ENCODE measurements at places on chromosomes 6 and 20.

GRCh38 chr20:11777387-11778205 is 140.1 kb upstream of the BTBD3 start:
- H3K27ac ChIP-seq, result no peak overlapping the region
- no peaks in the 10 kb centered on the region for H3K36me3 ChIP-seq
- peaks cover 2% of the 10 kb centered on the region for H3K27me3 ChIP-seq
- no peak for DNase-seq

DNA sequence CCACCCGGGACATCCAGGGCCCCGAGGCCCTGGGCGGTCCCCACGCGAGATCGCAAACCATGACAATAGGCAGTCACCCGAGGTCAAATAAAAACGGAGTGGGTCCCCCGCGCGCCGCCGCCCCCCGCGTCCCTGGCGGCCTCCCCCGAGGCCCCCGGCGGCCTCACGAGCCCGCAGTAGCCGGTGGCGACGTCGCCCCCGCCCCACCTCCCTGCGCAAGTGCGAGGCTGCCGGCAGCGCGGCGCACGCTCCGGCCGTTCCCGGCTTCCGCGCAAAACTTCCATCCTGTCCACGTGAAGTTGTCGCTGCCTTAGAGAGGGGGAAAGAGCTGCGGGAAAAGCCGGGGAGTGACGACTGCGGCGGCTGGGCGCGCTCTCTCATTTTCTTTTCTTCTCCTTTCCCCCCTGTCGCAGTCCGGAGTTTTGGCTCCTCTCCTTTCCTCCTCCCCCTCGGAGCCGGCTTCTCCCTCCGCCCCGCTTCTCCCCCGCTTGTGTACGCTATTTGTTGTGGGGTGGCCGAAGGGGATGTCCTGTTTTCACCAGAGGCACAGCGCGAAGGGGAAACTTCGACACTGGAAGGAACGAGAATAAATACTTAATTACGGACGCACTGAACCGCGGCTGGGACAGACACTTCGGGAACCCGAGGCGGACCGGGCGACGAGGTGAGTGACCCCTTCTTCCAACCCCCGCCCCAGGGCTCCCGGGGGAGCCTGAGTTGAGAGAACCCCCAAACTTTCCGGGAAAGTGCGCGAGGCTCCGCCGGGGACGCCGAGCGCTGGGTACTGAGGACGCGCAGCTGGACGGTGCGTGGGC is at the start of gene EYA4:
Gene EYA4 (plus strand): TSS at position 272 of the 815 bp plus-strand sequence. CDS start 33,424 bp downstream, outside the sequence.
- H3K27me3 ChIP-seq, result peaks cover 60% of the 10 kb centered on the region
- H3K36me3 ChIP-seq, result no peaks in the 10 kb centered on the region

- H3K27me3 ChIP-seq, result peaks cover 3% of the 10 kb centered on the region
- H3K36me3 ChIP-seq, result no peaks in the 10 kb centered on the region
- H3K4me1 ChIP-seq, result no peaks in the 10 kb centered on the region
These were observed 68.6 kb downstream of the ESR1 start for GRCh38 chr6:151876122-151876521.

DNA sequence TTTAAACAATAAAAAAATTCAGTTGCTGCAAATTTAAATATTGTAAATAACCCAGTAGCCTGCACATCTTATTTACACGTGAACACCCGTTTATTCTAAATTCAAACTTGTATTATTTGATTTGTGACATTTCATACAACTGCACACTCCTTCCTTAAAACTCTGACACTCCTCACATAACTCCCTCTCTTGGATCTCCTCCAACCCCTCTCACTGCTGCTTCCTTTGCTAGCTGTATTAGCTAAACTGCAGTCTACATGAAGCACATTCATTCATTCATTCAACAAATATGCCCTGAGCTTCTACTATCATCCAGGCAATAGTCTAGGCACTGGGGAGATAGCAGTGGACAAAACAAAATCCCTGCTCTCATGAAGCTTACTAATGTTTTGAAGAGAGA is 47.0 kb downstream of the FBXL4 start:
- no peak overlapping the region for H3K4me3 ChIP-seq
- no peak for DNase-seq
- H3K27ac ChIP-seq, result no peak overlapping the region
- H3K4me1 ChIP-seq, result peaks cover 6% of the 10 kb centered on the region
- H3K27me3 ChIP-seq, result no peaks in the 10 kb centered on the region

GRCh38 chr6:170445971-170446370 is 107.1 kb downstream of the PSMB1 start:
- no peak overlapping the region for H3K4me3 ChIP-seq
- H3K27me3 ChIP-seq, result peaks cover 6% of the 10 kb centered on the region
- no peak overlapping the region for H3K27ac ChIP-seq
- no peak for DNase-seq

DNA sequence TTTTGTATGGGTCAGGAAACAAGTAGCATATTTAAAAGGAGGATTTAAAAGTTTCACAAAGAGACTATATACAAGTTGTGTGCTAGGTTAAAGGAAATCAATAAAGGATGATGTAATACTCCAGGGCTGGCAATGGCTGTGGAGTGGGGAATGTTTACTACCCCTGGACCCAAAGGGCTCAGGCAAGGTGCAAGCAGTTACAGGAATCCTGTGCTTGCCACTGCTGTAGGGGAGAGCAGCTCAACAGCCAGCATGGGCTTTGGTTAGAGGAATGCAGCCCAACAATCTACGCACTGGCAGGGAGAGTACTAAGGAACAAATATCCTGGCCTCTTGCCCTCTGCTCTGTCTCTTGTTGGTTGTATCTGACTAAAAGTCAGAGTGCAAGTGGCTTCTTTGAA is 1642.2 kb downstream of the KHDRBS2 start:
- H3K36me3 ChIP-seq, result no peaks in the 10 kb centered on the region
- H3K4me1 ChIP-seq, result no peaks in the 10 kb centered on the region
- DNase-seq, result no peak
- H3K4me3 ChIP-seq, result no peak overlapping the region
- no peak overlapping the region for H3K27ac ChIP-seq

GRCh38 chr20:22866812-22867341 is 168.2 kb upstream of the SSTR4 start:
- no peaks in the 10 kb centered on the region for H3K4me1 ChIP-seq
- peaks cover 2% of the 10 kb centered on the region for H3K27me3 ChIP-seq
- H3K4me3 ChIP-seq, result no peak overlapping the region

GRCh38 chr20:33977535-33977934 is 16.2 kb upstream of the RALY start:
- no peaks in the 10 kb centered on the region for H3K36me3 ChIP-seq
- no peak overlapping the region for H3K4me3 ChIP-seq

GRCh38 chr20:32114305-32114960 is 4.9 kb downstream of the TM9SF4 start:
- peaks cover 11% of the 10 kb centered on the region for H3K36me3 ChIP-seq
- DNase-seq, result no peak
- H3K27me3 ChIP-seq, result peaks cover 2% of the 10 kb centered on the region

DNA sequence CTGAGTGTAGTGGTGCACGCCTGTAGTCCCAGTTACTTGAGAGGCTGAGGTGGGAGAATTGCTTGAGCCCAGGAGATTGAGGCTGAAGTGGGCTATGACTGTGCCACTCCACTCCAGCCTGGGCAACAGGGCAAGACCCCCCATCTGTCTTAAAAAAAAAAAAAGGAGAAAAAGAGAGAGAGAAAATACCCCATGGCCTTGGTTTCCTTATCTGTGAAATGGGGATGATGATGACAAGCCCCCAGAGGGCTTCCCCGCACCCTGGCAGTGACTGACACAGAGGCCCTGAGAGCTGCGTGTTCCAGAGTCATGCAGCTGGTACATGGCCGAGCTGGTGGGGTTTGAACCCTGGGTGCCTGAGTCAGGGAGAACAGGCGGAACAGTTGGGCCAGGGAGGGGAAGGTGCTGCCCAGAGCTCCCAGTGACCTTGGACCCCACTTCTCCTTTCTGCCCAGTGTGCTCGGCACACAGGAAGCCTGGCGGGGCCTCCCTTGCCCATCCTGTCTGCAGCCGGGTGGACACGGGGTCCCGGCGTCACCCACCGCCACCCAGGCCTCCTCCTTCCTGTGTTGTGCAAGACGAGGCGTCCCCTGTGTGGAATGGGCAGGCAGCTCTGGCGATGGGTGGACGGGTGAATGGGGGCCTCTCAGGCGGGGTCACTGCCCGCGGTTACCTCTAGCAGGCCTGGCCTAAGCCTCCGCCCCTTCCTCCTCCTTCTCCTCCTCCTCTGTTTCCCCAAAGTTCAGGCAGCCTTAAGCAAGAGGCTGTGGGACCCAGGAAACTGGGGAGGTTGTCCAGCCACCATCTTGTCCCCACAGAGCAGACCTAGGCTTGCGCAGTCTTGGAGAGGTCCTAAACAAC is 84.2 kb downstream of the CEBPB start:
- H3K27me3 ChIP-seq, result peaks cover 13% of the 10 kb centered on the region
- peaks cover 13% of the 10 kb centered on the region for H3K4me1 ChIP-seq
- H3K4me3 ChIP-seq, result no peak overlapping the region
- H3K27ac ChIP-seq, result no peak overlapping the region
- no peaks in the 10 kb centered on the region for H3K36me3 ChIP-seq
- DNase-seq, result no peak

DNA sequence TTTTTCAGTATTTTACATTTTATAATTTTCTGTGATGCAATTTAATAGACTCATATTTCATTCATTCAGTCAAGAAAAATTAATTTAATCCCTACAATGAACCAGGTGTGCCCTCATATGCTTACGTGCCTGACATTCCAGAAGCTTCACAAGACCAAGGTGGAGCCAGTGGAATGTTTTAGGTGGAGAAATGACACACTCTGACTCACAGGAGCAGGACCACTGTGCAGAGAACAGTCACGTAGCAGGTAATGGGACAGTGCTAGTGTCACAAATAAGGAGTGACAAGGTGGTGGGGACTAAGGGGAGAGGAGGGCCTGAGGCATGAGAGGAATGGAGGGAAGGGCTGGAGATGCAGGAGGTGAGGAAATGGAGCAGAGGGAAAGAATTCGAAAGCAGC is 37.0 kb upstream of the HLA-G start:
- H3K36me3 ChIP-seq, result no peaks in the 10 kb centered on the region
- no peak for DNase-seq
- H3K27me3 ChIP-seq, result peaks cover 36% of the 10 kb centered on the region
- peaks cover 13% of the 10 kb centered on the region for H3K4me1 ChIP-seq
- H3K27ac ChIP-seq, result no peak overlapping the region

DNA sequence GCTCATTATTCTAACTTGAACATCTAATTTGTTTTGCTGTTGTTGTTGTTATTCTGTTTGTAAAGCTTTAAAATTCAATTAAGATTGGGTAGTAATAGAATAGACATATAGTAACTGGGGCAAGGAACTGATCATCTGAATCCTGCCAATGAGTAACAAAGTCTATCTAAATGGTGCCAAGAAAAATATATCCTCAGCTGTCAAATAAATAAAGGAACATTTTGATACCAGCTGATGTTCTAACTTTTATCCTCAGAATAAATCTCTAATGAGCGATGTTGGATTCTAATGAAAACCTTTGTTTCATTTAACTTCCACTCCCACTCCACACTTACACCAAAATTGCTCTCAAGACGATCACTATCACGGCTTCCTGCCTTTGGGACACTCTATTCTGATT is 210.9 kb downstream of the TINAG start:
- no peak overlapping the region for H3K4me3 ChIP-seq
- DNase-seq, result no peak
- H3K4me1 ChIP-seq, result no peaks in the 10 kb centered on the region
- no peaks in the 10 kb centered on the region for H3K27me3 ChIP-seq
- no peak overlapping the region for H3K27ac ChIP-seq

DNA sequence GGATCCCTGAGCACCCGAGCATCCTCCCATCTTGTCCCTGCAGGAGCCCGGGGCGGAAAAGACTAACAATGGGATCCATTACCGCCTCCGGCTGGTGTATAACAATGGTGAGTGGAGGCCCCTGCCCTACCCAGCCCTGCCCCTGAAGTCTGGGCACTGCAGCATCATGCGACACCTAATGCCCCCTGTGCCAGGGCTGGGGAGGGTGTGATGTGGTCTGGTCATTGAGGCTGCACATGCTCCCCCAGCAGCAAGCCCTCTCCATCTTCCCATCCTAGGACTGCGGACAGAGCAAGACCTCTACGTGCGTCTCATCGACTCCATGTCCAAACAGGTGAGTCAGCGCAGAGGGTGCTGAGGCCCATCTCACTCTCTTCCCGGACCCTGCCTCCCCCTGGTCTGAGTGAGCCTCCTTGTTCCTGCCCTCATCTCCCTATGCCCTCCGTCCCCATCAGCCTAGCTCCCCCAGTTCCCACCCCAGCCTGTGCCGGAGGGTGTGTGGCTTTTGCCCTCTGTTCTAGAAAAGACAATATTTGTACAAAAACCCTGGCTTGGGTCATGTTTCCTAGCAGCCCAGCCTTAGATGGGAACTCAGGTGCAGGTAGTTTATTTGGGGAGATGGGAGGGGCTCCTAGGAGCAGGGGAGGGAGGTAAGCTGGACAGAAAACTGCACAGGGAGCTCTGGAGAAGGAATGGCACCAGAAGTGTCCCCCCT is 13.5 kb downstream of the EBF4 start:
- DNase-seq, result no peak
- H3K4me1 ChIP-seq, result peaks cover 16% of the 10 kb centered on the region
- no peaks in the 10 kb centered on the region for H3K36me3 ChIP-seq
- no peaks in the 10 kb centered on the region for H3K27me3 ChIP-seq

DNA sequence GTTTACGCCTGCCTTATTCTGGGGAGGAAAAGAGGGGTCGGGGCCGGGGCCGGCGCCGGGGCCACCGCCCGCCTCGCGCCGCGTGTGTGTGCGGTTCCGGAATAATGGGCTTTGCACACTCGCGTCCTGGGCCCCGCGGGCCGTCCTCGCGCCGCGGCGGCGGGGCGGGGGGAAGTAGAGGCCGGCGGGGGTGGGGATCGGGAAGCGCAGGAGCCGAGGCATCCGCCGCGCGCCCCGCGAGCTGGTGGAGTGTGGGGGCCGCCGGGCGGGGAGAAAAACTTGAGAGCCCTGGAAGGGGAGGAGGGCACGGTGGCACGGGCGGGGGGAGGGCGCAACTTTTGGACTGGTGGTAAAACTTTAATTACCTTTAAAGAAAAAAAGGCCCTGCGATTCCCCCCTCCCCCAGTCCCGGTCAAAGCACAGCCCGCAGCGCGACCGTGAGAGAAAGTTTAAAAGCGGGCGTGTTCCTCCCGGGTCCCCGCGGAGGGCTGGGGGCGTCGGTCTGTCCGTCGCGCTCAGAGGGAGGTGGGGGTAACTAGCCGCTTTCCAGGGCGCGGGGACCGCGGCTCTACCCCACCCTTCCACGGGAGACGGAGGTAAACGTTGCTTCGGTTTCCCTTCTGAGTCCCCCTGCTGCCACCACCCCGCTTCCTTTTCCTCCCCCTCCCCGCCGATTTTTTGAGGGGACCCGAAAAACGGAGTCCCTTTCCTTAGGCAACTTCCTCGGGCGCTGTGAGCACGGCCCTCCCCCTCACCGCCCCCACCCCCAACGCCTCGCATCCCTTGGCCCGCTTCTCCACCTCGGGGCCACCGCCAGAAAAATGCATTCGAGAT is 1.9 kb downstream of the L3MBTL3 start:
- H3K4me1 ChIP-seq, result peaks cover 34% of the 10 kb centered on the region
- H3K36me3 ChIP-seq, result peaks cover 23% of the 10 kb centered on the region
- peak overlapping the region; percentile 97 for H3K4me3 ChIP-seq
- H3K27me3 ChIP-seq, result peaks cover 26% of the 10 kb centered on the region

GRCh38 chr6:46756469-46757213 is 9.9 kb downstream of the ANKRD66 start:
- H3K4me3 ChIP-seq, result no peak overlapping the region
- H3K27ac ChIP-seq, result no peak overlapping the region
- no peaks in the 10 kb centered on the region for H3K36me3 ChIP-seq
- no peaks in the 10 kb centered on the region for H3K4me1 ChIP-seq
- no peak for DNase-seq
